Muscle of leg (tissue), 16 donors: ENCODE measurements at places on chromosomes 1 and 21.

DNA sequence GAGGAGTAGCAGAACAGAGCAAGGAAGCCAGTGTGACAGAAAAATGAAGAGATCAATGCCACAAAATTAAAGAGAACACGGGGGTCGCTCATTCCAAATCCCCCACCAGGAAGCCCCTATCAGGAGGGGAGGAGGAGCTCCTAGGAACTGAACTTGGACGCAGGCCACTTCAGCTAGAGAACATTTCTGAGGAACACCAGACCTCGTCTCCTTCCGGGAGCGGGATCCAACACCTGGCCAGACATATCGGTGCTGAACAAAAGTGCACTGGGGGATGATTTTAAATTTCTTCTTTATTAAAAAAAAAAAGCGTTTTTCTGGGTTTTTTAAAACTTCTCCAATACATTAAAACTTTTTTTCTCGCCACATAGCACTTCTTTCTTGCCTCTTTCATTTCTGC is 40.8 kb downstream of the OLFML2B start:
- H3K36me3 ChIP-seq: peaks cover 46% of the 10 kb centered on the region
- peak; percentile 54 for DNase-seq
- no peaks in the 10 kb centered on the region for H3K27me3 ChIP-seq
- H3K4me1 ChIP-seq: peaks cover 46% of the 10 kb centered on the region

- no peaks in the 10 kb centered on the region for H3K4me1 ChIP-seq
- DNase-seq: no peak
- no peaks in the 10 kb centered on the region for H3K27me3 ChIP-seq
- no peak overlapping the region for H3K27ac ChIP-seq
Observed at GRCh38 chr1:107153014-107153413, 12.2 kb downstream of the NTNG1 start.

GRCh38 chr21:31383770-31384169 is 39.7 kb upstream of the TIAM1 start:
- no peaks in the 10 kb centered on the region for H3K36me3 ChIP-seq
- no peak overlapping the region for H3K27ac ChIP-seq
- no peak overlapping the region for H3K4me3 ChIP-seq
- no peaks in the 10 kb centered on the region for H3K4me1 ChIP-seq

- peak; percentile 80 for DNase-seq
- H3K27me3 ChIP-seq: no peaks in the 10 kb centered on the region
- H3K4me1 ChIP-seq: no peaks in the 10 kb centered on the region
- peak overlapping the region; percentile 30 for H3K27ac ChIP-seq
Observed at GRCh38 chr1:186207391-186208085, 167.5 kb downstream of the TPR start.

GRCh38 chr1:237104096-237104495 is 62.1 kb downstream of the RYR2 start:
- H3K27ac ChIP-seq: no peak overlapping the region
- no peak overlapping the region for H3K4me3 ChIP-seq
- no peaks in the 10 kb centered on the region for H3K36me3 ChIP-seq

DNA sequence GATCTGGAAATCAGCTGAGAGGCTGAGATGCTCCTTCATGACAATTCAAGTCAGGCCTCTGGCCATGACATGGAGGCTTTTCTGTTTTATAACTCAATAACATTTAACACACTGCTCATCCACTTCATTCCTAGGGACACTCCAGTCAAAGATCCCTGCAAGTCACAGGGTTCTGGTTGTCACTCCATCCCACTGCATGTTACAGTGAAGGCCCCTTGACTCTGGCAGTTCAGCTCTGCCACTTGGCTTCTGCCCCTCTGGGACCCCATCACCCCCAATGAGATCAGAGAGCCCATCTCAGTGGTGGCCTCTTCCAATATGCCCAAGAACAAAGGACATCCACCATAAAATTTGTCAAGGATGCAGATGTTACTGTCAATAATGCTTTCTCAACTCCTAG is 10.0 kb upstream of the FAM110D start:
- H3K4me3 ChIP-seq: no peak overlapping the region
- H3K27ac ChIP-seq: no peak overlapping the region
- H3K27me3 ChIP-seq: peaks cover 13% of the 10 kb centered on the region
- H3K4me1 ChIP-seq: peaks cover 5% of the 10 kb centered on the region
- no peaks in the 10 kb centered on the region for H3K36me3 ChIP-seq

DNA sequence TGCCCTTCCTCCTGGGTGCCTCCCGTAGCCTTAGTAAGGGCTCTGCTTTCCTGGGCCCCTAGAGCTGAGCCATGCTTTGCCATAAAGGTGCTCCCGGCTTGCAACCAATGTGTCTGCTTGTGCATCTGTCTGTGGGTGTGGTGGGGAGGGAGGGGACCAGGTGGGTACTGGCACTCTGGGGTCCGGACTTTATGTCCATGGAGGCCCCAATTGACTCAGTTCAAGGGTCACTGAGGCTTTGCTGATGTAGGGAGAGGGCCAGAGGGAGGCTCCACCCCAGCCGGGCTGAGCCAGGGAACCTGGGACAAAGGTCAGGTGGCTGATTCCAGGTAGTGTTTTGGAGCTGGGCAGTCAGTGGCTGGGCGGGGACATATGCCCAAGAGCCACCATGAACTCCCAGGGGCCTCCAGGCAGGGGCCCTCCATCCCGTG is 15.0 kb downstream of the TNFRSF25 start:
- H3K27me3 ChIP-seq: peaks cover 90% of the 10 kb centered on the region
- no peak for DNase-seq
- H3K36me3 ChIP-seq: no peaks in the 10 kb centered on the region
- peaks cover 17% of the 10 kb centered on the region for H3K4me1 ChIP-seq
- H3K27ac ChIP-seq: no peak overlapping the region

DNA sequence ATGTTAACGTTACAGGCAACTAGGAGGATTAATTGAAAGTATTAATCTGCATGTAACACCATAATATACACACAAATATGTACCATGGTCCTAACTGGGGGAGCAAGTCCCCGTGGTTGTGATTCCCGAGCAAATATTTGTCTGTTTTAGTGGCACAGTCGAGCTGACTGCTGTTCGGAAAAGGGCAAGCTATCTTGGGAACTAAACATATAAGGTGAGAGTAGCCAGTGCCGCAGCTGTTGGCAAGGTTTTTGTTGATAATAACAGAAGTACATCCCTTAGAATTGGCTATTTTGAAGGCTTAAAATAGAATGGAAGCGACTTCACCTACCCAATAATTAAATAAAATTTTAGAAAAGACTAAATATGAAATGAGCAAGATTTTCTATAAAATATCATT is 45.5 kb downstream of the UCHL5 start:
- no peak overlapping the region for H3K4me3 ChIP-seq
- H3K4me1 ChIP-seq: peaks cover 2% of the 10 kb centered on the region
- DNase-seq: peak; percentile 28
- no peaks in the 10 kb centered on the region for H3K27me3 ChIP-seq
- H3K27ac ChIP-seq: peak overlapping the region; percentile 60
- H3K36me3 ChIP-seq: no peaks in the 10 kb centered on the region

DNA sequence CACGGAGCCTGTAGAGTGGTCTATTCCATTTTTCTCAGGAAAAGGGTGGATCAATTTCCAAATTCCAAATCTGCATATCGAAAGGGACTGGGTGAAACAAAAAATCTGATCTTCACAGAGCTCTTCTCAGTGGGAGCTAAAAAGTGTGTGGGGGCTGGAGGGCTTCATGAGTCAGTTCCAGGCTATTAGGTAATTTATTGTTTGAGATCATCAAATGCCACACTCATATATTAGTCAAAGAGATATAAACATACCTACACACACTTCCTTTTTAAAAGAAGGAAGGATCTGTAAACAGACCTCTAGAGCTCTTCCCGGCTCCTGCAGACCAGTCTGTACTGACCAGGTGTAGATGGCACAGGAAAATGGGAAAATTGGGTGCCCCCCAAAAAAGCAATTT is 175.4 kb downstream of the ZBTB18 start:
- H3K4me3 ChIP-seq: no peak overlapping the region
- no peak for DNase-seq
- no peaks in the 10 kb centered on the region for H3K27me3 ChIP-seq
- no peak overlapping the region for H3K27ac ChIP-seq
- H3K4me1 ChIP-seq: peaks cover 15% of the 10 kb centered on the region
- no peaks in the 10 kb centered on the region for H3K36me3 ChIP-seq

DNA sequence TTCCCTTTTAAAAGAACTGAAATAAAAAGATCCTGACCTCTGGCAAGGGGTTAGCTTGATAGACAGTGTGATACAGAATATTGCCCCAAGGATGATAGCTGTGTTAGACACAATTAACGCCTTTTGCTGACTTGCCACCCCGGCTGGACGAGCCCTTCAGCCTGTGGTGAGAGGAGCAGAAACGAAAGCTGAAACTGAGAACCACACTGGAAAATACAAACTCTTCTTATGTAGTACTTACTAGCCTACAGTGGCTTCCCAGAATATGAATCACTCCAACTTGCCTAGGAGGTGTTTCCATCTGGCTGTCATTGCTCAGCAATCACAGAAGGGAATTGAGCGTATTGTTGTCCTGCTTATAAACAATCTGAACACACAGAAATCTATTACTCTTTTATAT is 22.9 kb downstream of the SAMSN1 start:
- H3K27me3 ChIP-seq: no peaks in the 10 kb centered on the region
- no peaks in the 10 kb centered on the region for H3K4me1 ChIP-seq
- H3K4me3 ChIP-seq: no peak overlapping the region
- H3K36me3 ChIP-seq: no peaks in the 10 kb centered on the region
- no peak overlapping the region for H3K27ac ChIP-seq

DNA sequence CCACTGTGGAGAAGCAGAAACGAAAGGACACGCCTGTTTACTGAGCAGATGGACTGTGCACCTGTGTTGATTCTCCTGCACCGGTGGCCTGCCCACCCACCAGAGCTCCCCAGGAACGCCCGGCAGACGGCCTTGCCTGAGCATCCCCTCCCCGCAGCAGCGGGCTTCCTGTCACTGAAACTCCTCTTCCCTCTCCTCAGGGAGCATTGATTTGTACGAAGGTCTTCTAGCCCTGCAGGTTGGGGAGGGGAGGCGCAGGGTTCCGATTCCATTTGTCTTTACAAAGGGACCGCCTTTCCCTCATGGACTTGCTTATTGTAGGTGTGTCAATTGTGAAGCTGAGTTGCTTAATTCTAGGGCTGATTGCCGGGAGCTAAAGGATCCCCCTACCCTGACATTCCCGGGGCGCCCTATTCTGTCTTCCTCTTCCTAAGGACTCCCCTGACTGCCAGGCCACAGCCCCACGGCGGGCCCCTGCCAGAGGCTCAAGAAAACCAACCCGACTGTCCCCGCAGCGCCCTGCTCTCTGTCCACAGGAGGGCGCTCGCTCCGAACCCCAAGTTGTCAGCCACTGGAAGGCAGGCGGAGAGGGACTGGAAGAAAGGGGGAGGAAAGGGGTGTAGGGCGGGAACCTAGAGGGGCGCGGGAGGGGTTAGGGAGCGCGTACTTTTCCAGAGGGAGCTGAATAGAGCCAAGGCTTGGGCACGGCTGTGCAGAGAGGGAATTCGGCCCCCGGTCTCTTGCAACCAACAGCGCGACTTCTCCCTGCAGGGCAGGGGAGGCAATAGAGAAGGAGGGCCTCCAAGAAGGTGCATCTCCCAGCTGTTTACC is 2.8 kb downstream of the S100A6 start:
- peak overlapping the region; percentile 34 for H3K4me3 ChIP-seq
- peaks cover 10% of the 10 kb centered on the region for H3K36me3 ChIP-seq
- no peaks in the 10 kb centered on the region for H3K27me3 ChIP-seq
- DNase-seq: peak; percentile 94

DNA sequence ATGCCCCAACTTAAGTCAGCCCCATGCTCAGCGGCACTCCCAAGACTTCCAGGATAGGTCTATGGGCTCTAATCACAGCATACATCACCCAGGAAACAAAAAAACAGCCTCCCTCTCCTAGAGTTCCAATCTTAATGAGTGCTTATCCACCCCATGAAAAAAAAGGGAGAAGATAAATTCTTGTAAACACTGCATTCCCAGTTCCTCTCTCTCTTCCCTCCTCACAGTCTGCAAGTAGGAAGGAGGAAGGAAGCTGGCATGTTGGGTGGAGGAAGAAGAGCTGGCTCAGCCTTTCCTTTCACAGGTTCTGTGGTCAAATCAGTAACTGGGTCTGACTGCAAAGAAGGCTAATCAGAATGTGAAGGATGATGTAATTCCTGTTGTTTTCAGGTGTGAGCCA is 69.9 kb upstream of the ZC3H11B start:
- H3K27me3 ChIP-seq: no peaks in the 10 kb centered on the region
- no peak overlapping the region for H3K27ac ChIP-seq
- no peaks in the 10 kb centered on the region for H3K36me3 ChIP-seq
- peak; percentile 56 for DNase-seq
- H3K4me1 ChIP-seq: peaks cover 3% of the 10 kb centered on the region

GRCh38 chr1:234611847-234612351 is 1.9 kb upstream of the IRF2BP2 start:
- DNase-seq: no peak
- no peak overlapping the region for H3K4me3 ChIP-seq
- no peaks in the 10 kb centered on the region for H3K27me3 ChIP-seq
- peaks cover 43% of the 10 kb centered on the region for H3K4me1 ChIP-seq
- peak overlapping the region; percentile 100 for H3K27ac ChIP-seq

- no peaks in the 10 kb centered on the region for H3K27me3 ChIP-seq
- H3K4me1 ChIP-seq: no peaks in the 10 kb centered on the region
- H3K27ac ChIP-seq: no peak overlapping the region
- H3K4me3 ChIP-seq: no peak overlapping the region
- DNase-seq: no peak
Observed at GRCh38 chr1:49817681-49818080, 206.1 kb downstream of the AGBL4 start.

DNA sequence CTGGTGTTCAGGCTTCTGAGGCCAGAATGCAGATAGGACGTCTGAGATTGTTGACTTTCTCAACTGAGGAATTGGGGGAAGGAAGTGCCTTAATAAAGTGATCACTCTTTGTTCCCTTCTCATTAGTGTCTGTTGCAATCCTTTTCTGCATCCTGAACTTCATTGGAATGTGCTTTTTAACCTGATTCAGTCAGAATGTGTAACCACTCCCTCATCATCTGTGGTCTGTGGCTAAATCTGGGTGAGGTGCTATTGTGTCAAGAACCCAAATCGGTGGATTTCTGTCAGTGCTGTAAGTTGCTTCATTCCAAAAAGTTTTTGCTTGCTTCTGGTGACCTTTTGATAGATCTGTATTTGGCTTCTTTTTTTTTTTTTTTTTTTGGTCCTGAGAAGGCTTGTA is 38.2 kb downstream of the ARID1A start:
- DNase-seq: no peak
- H3K27ac ChIP-seq: no peak overlapping the region
- H3K4me3 ChIP-seq: no peak overlapping the region
